Activated naive CD8-positive, alpha-beta T cell treated with anti-CD3 and anti-CD28 coated beads for 36 hours (primary cell): ENCODE measurements at places on chromosomes 5 and 9. TPM values are rescaled to one million over a fixed set of nuclear protein-coding genes. Genes with fewer than 3 reads are reported as not detected.

- no peak for DNase-seq
Observed at GRCh38 chr5:74281166-74281565, 359.4 kb downstream of the ENC1 start.

- no peak for DNase-seq
Observed at GRCh38 chr9:72574156-72574810, 52.9 kb downstream of the TMC1 start.

GRCh38 chr5:34914671-34915138 is 599 bp downstream of the RAD1 start:
- no peak for DNase-seq

MCTP1 gene
- 1.3 TPM for total RNA-seq
